Stimulated activated CD8-positive, alpha-beta memory T cell treated with anti-CD3 and anti-CD28 coated beads, Interleukin-4, amount 100 ng/mL, for 1 hour (primary cell): ENCODE measurements at places on chromosomes 4 and X.
A peak's percentile ranks its signal among the peaks of the same experiment; 100 is the strongest.

- no peak for DNase-seq
Observed at GRCh38 chrX:119885554-119886428, 9.9 kb upstream of the AKAP14 start.

- DNase-seq: no peak
Observed at GRCh38 chrX:30659421-30659820, 6.2 kb downstream of the GK start.

DNA sequence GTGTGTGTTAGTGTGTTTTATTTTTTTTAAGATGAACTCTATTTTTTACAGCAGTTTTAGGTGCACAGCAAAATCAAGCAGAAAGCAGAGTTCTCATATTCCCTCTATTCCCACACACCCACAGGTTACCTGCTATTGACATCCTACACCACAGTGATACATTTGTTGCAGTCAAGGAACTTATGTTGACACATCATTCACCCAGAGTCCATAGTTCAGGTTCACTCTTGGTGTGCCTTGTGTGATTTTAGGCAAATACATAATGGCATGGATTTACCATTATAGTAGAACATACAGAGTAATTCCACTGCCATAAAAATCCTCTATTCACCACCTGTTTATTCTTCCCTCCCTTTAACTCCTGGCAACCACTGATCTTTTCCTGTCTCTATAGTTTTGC lies 28.7 kb downstream of the DIAPH2 start:
- DNase-seq: no peak

- DNase-seq: no peak
Observed at GRCh38 chrX:37802028-37802427, 22.2 kb downstream of the CYBB start.

DNA sequence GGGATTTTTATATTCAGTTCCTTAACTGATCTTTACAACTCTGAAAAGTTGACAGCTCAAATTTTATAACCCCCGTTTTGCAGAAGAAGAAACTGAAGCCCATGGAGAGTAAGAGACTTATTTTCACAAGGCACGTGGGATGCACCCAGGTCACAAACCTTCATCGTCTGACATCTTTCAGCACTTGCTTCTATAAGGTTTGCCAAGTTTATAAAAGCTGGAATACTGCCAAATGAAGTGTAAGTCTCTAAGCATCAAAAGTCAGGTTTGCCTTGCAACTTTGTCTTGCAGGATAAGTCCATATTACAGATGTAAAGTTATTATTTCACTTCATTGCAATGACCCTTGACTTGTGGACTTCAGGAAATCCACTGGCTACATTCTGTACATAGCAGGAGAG lies 6.3 kb upstream of the KCNIP4 start:
- no peak for DNase-seq

DNA sequence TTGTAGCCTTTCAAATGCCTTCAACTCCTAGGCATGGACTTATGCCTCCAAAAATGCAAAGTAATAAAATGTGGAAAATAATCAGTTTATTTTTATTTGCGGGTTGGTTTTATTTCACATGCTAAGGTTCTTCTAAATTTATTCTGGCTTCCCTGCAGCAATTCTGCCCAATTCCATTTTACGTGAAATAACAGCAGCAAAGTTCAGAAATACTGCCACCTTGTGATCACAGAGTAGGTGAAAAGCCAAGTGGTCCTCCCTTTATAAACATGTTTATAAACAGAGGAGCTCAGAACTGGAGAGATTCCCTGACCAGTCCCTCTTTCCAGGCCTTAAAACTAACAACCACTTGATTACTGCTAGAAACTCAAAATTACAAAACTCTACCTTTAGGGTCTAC lies 14.7 kb upstream of the DCHS2 start:
- no peak for DNase-seq

DNA sequence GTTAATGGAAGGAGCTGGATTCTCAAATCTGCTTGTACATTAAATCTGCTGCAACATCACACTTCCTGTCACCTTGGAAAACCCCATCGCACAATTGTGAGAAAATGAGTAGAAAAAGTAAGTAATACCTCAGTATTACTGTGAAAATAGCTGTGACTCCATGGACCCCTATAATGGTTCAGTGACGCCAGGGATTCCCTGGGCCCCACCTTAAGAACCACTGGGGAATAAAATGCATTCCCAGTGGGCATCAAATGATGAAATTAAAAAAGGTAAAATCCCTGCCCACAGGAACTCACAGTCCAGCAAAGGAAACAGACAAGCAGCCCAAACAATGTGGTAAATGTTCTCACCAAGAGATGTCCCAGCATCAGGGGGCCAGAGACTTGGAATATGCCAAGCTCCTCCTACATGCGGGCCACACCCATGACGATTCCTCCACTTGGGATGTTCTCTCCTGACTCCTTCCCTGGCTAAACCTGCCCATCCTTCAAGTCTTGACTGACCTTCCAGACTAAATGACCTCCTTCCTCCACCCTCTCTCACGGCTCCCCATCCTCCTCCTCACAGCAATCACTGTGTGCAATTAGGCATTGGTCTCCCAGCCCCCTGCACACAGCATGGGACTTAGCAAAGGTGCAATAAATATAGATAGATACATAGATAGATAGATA lies 2.6 kb downstream of the EVC2 start:
- DNase-seq: no peak

GRCh38 chr4:121656269-121656641 lies 40.5 kb downstream of the ANXA5 start:
- DNase-seq: no peak

GRCh38 chr4:25860586-25861279 lies 2.1 kb downstream of the SEL1L3 start:
- DNase-seq: no peak

GRCh38 chr4:77745792-77746191 lies 73.4 kb downstream of the CNOT6L start:
- no peak for DNase-seq

GRCh38 chr4:187387739-187388138 lies 607.8 kb upstream of the ZFP42 start:
- no peak for DNase-seq

DNA sequence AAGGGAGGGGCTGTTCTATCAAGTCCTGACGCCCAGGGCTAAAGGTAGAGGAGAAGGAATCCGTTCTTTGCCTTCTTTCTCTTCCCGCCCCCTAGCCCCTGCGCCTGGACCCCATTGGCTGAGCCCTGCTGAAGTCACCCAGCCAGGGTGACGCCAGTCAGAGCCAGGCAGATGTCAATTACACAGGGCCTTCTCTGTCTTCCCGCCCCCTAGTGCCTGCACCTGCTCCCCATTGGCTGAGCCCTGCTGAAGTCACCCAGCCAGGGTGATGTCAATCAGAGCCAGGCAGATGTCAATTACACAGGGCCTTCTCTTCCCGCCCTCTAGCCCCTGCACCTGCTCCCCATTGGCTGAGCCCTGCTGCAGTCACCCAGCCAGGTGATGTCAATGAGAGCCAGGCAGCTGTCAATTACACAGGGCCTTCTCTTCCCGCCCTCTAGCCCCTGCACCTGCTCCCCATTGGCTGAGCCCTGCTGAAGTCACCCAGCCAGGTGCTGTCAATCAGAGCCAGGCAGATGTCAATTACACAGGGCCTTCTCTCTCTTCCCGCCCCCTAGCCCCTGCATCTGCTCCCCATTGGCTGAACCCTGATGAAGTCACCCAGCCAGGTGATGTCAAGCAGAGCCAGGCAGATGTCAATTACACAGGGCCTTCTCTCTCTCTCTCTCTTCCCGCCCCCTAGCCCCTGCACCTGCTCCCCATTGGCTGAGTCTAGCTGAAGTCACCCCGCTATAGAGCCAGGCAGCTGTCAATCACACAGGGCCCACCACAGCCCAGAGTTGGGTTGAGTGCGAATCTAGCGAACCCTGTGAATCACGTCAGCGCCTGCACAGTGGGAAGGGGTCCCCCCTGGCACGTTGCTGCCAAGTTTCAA lies 46.4 kb downstream of the ASMT start:
- peak; percentile 80 for DNase-seq

DNA sequence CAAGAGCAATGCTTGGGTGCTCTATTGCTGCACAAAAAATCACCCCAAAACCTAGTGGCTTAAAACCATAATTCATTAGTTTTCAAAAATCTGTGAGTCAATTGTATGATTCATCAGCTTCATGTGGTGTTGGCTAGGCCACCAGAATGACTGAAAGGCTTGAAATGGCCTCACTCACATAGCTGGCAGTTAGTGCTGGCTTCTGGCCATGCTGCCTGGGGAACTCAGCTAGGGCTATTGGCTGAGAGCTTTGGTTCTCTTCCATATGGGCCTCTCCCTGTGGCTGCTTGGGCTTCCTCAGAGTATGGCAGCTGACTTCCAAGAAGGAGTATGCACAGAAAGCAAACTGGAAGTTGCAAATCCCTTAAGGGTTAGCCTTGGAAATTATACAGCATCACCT lies 3.1 kb upstream of the MTMR1 start:
- no peak for DNase-seq

- DNase-seq: no peak
Observed at GRCh38 chr4:54230484-54231418, 1.7 kb downstream of the PDGFRA start.

- DNase-seq: no peak
Observed at GRCh38 chrX:17095161-17095560, 148.7 kb downstream of the REPS2 start.

DNA sequence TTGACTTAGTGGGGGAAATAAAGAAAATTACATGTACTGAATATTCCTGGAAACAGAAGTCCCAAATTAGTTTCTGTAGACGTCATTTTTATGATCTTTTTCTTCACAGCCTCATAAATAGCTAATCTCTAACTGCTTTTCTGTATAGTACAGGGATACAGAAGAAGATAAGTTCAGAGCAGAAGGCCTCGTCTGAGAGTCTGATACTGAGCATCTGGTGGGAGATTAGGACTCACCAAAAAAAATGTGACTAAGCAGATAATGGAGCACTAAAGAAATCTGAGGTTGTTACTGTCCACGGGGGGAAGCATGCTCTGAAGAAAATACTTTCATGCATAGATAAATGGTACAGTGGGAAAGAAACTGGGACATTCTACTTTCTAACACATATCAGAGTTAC lies 115.3 kb upstream of the TRPC5 start:
- DNase-seq: no peak

DNA sequence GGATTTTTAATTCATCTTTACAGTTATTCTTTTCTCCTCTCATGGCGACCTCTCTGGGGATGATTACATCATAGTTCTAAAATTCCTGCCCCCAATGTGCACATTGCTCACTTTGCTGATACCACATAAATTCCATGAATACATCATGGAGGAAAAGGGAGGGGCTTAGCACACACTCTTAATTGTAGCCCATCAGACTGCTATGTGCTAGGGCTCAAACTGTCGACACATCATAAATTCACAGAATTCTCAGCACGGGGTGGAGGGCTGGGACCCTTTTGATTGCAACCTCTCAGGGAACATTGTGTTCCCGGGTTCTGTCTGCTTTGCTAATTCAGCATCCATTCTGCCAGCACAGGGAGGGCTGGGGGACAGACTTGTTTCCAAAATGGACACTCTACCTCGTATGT lies 592.9 kb downstream of the BCOR start:
- no peak for DNase-seq
